ENCODE measurements at places on chromosomes 5 and 9.

DNA sequence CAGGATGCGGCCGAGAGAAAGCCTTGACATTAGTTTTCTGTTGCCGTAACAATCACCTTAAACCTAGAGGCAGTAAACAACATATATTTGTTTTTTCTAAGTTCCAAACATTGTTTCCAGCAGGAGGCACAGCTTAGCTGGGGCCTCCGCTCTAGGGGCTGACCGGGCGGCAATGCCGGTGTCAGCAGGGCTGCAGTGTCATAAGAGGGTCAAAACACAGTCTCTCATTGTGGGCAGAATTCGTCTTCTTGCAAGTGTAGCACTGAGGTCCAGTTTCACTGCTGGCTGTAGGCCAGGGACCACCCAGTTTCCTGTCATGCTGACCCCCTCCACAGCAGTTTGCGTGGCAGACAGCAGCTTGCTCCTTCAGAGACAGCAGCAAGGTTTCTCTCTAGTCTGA, 186.2 kb downstream of the PJA2 start:
- no peak for DNase-seq

GRCh38 chr9:98977246-98977714, 33.6 kb downstream of the COL15A1 start:
- DNase-seq: no peak

DNA sequence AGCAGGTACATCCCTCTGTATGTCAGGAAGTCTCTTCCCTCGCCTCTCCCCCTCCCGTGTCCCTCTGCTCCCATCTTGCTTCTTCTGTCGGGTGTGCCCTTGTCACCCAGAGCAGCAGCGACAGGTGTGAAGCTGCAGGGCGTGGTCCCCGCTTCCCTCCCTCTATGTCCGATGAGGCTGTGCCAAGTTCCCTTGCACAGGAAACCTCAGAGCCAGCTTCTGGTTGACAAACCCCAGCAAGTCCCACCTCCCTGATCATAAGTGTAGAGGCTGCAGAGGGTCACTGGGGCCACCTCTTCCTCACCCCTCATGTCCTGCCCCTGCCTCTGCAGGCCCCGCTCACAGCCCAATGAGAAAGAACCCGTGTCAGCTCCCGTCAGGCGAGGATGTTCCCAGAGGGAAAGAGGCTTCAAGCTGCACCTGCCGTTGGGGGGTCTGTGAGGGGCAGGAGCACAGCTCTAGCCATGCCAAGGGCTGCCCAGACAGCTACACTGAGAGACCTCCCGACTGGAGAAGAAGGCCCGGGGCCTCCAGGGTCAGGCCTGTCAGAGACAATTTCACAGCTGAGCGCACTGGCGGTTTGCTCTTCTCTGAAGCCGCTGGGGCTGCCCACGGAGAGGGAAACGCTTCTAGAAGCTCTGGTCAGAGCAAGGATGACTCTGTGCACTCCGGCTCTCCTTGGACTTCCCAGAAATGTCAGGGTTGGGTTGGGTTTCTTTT, 73.3 kb downstream of the AK8 start:
- DNase-seq: peak; percentile 57

DNA sequence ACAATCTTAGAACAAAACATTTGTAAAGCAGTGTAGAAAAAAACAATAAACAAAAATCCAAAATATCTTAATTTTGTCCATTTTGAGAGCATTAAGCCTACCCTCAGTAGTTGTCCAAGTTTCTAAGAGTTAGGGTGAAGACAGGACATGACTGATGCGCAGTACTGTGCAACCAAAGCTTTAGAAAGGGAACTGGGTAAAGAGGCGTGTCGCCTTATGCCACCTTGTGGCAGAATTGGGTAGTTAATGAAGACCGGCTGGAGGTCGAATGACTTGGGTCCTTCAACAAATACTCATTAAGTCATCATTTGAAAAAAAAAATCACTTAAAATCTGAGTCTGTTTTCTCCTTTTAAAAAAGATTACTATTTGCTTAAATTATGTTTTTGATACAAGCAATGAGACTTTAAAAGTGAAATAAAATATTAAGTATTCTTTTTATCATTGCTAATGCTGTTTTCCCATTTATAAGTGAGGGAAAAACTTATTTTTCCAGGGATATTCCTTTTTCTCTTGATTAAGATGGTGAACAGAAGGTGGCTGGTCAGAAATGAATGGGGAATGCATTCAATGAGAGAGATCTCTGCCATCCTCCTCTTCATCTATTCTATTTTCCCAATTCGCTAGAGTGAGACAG, 3.5 kb upstream of the RNF20 start:
- DNase-seq: peak; percentile 70

GRCh38 chr9:86763791-86764190, 183.5 kb downstream of the GAS1 start:
- DNase-seq: no peak

DNA sequence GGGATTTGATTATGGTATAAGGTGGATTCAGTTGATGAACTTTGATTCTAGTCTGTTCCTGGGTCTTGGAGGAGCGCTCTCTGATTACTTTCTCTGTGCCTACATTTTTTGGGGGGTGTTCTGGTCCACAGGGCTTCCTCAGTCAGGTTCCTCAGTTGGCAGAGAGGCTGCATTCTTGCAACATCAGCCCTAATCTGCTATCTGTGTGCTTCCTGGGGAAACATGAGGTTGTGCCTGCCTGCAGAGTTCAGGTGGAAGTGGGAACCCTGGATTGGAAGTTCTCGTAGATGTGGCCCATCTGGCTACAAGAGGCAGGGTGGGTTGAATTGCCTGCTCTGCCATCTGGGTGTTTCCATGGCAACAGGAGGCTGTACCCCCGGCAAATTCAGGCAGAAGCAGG, 24.5 kb downstream of the POLK start:
- peak; percentile 10 for DNase-seq

DNA sequence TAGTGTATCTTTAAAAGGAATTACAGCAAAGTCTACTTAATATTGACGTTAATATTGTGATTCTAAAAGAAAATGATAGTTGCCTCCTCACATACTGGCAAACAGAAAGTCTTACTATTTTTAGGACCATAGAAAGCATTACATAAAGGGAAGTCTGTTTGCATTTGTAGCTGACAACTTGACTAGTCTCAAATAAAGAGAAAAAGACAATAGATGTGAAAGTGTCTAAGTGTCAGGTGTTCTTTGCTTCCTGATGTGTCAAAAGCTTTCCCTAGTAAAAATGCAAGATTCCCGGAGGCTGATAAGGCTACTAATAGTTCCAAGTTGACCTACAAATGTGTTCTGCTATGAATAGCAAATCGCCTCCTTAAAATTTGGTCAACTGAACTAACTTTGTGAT, 259.7 kb downstream of the CDH10 start:
- DNase-seq: no peak

GRCh38 chr5:114660791-114661190, 298.9 kb downstream of the KCNN2 start:
- DNase-seq: no peak

- DNase-seq: no peak
These were observed 1063.5 kb upstream of the DMAC1 start for GRCh38 chr9:8863069-8863468.

DNA sequence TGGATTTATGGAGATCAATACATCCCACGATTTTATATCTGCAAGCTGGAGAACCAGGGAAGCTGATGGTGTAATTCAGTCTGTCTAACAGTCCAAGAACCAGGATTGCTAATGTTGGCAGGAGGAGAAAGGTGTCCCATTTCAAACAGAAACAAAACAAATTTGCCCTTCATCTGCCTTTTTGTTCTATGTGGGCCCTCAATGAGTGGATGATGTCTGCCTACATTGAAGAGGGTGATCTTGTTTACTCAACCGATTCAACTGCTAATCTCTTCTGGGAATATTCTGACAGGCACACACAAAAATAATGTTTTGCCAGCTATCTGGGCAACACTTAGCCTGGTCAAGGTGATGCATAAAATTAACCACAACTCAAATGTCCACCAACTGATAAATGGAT, 65.1 kb upstream of the IL33 start:
- DNase-seq: no peak

DNA sequence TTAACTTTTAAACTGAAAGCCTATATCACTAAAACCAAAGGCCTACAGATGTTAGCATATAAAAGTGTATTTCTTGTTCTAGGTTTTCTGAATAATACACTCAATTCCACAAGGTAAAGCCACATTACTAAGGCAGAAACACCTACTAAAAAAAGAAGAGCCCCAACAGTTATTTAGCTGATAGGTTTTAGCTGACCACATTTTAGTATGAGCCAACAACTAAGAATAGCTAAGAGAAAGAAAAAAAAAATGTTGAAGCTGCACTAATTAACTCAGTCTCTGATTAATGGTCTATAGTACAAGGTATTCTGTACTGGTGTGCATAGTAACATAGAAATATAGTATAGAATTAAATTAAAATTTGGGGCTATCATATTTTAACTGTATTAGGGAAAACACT, 23.5 kb downstream of the ZFR start:
- DNase-seq: no peak

GRCh38 chr5:68593211-68593671, 377.7 kb downstream of the PIK3R1 start:
- DNase-seq: no peak

- DNase-seq: no peak
These were observed 6.1 kb upstream of the ALDH1B1 start for GRCh38 chr9:38386319-38386895.

- no peak for DNase-seq
These were observed 93.0 kb downstream of the WNK2 start for GRCh38 chr9:93276973-93277372.

- no peak for DNase-seq
These were observed 2.0 kb upstream of the MAP3K1 start for GRCh38 chr5:56813302-56813701.

DNA sequence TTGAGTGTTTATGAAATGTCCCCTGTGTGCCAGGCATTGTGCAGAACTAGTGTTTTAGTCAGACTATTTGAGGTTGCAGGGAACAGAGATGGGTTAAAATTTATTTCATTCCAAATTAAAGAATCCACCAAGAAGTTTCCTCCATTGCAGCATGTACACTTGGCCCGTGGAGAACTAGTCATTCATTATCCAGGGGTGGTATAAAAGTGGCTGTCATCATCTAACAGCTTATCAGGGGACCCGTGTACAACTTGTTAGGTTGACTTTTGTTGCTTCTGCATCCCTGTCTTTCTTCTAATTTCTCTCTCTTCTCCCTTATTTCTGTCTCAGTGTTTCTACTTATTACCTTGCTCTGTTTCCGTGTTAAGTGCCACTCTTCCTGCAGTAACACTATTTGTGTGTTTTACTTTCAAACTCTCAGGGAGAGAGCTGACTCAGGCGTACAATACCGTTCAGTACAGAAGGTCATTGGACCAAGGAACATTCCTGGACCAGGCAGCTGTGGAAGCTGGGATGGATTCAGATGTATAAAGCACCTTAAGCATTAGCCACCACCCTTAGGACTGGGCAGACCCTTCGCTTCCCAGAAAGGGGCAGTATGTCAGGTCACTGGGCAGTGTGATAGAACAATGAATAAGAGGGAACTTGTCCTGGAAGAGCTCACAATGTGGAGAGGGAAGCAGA, 36.1 kb downstream of the MAP3K1 start:
- no peak for DNase-seq

- no peak for DNase-seq
These were observed 780 bp downstream of the CDC37L1 start for GRCh38 chr9:4680173-4680525.

DNA sequence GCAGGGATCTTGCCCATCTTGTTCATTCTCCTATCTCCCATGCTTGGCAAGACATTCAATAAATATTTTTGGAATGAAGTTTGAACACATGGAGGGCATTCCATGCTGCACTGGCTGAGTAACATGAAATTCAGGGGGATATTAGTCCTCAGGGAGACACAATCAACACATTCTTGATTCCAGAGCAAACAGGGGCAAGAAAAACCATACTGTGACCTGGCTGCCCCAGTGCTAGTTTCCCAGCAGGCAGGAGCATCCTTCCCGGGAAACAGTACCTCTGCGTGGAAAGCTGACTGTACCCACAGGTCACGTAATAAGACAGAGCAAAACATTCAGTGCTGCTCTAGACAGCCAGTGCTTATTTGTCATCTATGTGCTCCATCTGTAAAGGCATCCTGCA, 66.3 kb upstream of the SPOCK1 start:
- no peak for DNase-seq
